ENCODE measurements at places on chromosomes 7 and 10.

DNA sequence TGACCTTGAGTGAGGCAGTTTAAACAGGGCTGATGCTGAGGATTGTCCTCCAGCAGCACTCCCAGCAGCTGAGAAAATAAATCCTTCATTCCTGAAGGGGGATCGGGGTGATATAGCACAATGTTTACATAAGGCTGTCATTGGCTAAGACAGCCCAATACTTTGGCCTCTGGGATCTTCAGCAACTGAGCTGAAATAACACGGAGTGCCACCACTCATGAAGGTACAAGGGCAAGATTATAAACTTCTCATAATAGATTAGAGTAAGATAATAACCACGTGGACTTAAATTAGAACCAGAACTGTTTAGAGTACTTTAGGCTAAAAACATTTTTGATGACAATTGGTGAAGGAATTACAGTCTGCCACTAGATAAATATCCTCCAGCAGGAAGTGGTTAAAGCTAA is 70.0 kb upstream of the PAPSS2 start:
- no peak for DNase-seq

DNA sequence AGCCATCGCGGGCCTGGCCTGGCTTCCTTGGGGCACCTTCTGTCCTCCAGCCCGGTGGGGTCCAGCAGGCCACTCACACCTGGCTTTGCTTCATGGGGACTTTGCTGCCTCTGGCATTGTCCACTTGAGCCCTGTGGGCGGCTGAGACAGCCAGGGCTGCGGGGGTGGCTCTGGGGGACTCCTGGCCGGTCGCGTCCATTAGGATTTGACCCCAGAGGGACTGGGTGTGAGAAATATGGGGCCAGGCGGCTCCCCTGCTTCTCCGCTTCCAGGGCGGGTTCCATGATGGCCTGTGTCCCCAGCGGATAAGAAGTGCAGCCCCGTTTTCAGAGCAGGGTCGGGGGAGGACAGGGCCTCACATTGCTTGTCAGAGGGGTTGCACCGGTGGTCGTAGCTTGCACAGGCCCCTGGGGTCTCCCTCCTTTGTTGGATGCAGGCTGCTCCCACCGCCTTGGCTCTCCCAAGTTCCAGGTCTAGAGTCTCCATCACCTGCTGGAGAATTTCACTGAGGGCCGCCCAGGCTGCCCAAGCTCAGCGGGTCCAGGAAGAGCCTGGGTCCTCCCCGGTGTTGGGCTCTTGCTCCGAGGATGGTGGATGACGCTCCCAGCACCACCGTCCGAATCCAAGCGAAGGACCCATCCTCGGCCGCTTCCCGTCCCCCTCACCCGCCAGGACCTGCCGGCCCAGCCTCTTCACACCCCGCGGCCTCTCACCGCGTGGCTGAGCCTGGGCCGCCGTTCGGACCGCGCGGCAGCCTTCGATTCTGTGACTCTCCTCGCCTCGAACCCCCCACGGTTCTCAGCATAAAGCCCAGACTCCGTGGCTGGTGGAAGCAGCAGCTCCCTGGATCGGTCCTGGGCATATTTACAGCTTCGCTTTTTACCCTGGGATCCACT is 140.1 kb downstream of the DYNC2I1 start:
- no peak for DNase-seq

DNA sequence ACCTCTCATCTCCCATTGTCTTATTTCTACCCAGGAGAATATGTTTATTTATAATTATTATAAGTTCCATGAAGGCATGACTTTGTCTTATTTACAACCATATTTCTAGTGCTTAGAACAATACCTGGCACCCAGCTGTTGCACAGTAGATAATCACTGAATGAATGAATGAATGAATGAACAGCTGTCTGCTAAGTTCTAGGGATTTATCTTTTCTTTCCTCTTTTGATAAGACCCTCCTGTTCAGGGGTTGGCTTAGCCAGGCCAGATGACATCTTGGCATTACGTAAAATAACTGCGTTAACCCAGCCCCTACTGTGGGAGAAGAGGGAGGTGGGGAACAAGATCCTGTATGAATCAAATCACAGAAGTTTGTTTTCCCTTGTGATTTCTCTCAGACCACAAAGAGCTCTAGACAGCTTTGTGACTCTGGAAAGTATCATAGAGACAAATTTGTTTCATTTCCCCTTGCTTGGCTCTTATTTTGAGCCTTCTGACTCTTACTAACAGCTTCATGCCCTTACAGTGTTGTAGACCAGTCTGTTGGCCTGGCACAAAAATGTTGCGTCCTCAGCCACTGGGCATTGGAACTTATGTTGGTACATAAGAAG is 8.4 kb downstream of the ZNF862 start:
- DNase-seq: no peak

GRCh38 chr7:117110480-117111315 is 157.4 kb downstream of the ST7 start:
- no peak for DNase-seq

DNA sequence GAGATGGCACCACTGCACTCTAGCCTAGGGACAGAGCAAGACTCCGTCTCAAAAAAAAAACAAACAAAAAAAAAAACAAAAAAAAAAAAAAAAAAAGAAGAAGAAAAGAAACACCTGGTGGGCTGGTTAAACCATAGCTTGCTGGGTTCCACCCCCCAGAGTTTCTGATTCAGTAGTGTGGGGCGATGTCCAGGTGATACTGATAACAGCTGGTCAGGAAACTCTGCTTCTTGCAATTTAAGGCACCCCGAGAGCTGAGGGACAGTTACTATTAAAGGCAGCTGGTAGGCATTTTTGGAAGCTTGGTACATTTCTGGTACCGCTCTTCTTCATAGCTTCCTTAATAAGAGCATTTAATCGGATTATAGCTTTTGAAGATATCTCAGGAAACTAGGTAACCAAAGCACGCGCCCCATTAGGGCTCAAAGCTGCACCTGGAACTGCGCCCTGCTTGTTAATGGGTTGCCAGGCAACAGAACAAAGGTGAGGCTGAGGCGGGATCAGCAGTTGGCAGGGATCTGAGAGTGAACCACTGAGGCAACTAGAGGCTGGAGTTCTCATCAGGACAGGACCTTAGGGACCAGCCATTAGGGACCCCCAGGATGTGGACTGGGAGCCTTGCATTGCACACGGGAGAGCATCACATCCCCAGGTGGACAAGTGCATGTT is 6.5 kb upstream of the SDK1 start:
- no peak for DNase-seq

DNA sequence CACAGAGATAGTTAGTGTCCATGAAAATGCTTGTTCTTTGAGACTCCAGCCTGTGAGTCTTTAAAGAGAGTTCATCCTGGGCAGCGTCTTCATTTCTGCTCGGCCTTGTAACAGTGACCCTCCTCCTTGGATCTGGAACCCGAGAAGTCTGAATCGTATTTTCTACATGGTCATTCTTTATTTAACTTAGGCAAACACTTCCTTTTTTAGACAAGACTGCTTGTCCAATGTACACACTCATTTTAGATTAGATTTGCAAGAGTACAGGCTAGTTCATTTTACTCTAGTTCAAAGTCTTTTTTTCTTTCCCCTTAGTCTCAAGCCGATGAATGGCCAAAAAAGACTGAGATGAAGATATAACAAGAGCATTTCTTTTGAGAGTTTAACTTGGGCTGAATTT is 133.5 kb downstream of the CHN2 start:
- DNase-seq: no peak

DNA sequence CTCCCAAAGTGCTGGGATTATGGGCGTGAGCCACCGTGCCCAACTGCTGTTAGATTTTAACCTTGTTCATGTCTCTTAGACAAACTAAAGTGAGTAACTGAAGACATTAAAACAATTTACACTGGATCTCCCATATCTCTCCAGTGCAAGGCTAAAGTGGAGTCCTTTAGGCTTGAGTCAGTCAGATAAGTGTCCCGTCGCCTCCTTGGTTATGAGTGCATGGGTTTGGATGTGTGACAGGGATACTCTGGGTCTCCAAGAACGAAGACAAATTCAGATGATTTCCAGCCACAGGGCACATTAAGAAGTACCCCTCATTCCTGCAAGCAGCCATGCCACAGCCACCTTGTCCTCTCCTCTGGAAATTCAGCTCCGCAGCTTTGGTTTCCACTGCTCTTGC is 66.1 kb upstream of the PDZD8 start:
- no peak for DNase-seq

DNA sequence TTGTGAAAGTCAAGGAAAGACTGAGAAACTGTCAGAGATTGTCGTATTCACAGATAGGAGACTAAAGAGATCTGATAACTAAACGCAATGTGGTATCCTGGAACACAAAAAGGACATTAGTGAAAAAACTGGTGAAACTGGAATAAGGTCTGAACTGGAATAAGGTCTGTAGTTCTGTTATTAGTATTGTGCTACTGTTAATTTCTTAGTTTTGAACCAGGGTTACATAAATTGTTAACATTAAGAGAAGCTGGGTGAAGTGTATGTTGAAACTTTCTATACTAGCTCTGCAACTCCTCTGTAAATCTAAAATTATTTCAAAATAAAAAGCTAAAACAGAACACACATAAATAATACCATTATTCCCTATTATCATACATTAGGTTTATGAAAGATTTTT is 3.4 kb upstream of the NT5C2 start:
- no peak for DNase-seq

DNA sequence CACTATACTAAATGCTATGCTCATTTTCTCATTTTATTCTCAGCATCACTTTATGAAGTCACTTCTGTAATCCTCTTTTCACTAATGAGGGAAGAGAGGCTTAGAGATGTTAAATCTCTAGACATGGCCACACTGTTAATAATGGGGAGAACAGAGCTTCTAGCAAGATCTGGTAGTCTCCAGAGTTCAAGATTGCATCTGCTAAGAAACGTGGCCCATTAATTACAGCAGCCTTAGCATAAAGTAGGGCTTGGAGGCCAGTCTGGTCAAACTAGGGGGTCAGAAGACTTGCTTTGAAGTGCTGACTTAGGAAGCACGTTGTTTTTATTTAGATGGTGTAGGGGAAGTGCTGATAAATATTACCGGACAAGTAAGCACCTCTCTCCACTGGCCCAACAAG is 29.3 kb downstream of the ARL4A start:
- DNase-seq: no peak

GRCh38 chr10:92957223-92958010 is 103.2 kb upstream of the CYP26C1 start:
- no peak for DNase-seq

GRCh38 chr7:95213809-95214492 is 110.4 kb downstream of the PON1 start:
- peak; percentile 30 for DNase-seq

DNA sequence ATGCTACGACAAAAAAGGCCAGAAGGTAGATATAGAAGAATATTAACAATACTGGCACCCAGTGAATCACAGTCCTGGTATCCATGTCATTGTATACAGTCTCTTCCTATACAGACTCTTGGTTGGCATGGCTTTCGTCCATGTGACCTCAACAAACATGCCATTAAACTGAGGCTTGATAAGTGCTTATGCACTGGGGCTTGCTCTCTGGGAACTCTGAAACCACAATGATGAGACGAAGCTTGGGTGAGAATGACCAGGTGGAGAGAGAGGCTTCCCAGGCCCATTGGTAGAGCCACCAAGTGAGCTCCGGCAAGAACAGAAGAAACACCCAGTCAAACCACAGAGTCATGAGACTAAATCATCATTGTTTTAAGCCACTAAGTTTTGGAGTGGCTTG is 33.2 kb downstream of the PNPLA8 start:
- no peak for DNase-seq

- no peak for DNase-seq
Measured at GRCh38 chr10:47362199-47362598, 14.0 kb downstream of the RBP3 start.
